ENCODE measurements at places on chromosomes 11 and 22.

DNA sequence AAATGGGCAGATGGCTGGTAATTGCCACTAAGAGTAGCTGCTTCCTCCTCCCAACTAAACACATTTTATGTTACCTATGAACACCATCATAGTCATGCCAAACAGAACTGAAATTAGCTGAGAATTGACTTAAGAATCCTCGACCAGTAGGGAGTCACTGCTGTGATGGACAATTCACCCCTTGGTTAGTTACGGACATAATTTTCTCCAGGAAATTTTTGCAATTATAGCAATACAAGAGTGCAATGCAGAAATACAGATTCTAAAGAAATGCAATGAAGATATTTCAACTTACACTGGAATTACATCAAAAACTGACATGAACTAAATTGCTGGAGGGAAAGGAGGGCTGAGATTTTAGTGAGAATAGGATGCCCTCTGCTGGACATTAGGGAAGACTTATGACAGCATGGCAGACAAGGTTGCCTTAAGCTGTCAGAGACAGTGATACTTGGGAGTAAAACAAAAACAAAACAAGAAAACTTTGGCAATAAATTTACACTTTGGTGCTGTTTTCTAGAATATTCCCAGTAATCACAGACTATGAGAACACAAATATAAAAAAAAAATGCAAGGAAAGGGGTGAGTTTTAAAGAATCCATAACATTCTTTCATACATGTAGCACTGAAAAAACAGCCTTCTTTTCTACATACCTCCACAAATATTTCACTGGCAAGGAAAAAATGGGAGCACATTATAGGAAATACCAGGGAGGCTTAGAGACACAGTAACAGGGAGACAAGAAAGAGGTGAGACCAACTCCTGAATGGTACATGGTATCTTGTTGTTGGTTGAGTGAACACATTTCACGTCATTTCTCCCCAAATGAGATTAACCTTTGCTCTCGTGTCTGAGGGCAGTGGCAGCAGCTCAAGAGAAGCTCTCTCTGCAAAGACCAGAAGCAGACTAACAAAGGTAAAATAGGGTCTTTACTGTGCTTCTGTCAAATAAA is 11.2 kb upstream of the PPP2R1B start:
- peak; percentile 87 for DNase-seq

GRCh38 chr11:86802601-86803051 is 2.3 kb downstream of the PRSS23 start:
- DNase-seq, result no peak

- no peak for DNase-seq
Observed at GRCh38 chr11:26983645-26984044, 10.3 kb upstream of the FIBIN start.

DNA sequence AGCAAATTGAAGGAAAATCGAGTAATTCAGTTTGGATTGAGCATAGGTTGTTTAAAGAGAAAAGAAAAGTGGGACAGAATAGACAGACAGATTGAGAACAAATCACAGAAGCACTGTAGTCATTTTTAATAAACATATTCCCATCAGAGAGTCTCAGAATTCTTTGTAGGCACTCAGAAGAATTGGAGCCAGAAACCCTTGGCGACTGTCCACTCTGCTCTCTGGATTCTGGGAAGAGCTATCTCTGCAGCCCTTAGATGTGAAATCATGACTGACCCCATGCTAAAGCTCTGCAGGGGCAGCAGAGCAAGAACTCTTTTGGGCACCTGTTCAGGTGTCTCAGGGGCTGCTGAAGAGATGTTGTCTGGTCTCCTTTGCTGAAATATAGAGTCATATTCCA is 223.7 kb upstream of the KIRREL3 start:
- no peak for DNase-seq

DNA sequence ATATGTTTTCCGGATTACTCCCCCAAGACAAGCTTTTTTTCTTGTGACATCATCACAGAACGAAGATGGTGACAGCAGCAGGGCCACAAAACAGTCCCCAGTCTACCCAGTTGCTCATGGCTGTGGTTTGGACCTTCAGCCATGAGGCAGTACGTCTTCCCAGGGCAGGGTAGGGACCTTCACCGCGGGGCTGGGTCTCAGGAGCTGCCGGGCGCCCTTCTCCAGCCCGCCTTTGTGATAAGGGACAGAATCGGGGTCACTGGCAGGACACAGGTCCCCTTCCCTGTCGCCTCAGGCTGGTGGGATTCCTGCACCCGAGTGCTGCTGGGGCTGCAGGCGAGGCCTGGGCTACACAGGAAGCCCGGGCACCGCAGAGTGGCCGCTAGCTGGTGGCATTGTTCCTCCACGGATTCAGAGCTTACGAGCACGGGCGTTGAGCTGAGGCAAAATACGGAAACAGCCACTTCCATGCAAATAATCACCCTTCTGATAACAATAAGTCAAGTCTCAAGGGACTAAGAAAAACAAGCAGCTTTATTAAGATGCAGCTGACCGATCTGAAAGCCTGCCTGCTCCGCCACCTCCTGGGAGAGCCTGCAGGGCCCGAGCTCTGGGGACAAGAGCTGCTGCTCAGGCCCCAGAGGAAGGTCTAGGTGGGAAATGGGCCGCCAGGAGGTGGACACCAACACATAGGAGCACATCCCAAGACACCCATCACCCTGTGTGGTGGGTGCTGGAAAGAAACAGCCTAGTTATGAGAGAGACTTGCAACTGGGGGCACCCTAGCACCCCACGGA is 12.3 kb downstream of the TBX1 start:
- DNase-seq, result no peak

GRCh38 chr11:128757235-128757711 is 63.4 kb downstream of the FLI1 start:
- DNase-seq, result peak; percentile 24

- no peak for DNase-seq
Observed at GRCh38 chr11:74418509-74418895, 20.3 kb upstream of the PGM2L1 start.

- no peak for DNase-seq
Observed at GRCh38 chr11:130581646-130582045, 133.2 kb downstream of the ADAMTS15 start.

DNA sequence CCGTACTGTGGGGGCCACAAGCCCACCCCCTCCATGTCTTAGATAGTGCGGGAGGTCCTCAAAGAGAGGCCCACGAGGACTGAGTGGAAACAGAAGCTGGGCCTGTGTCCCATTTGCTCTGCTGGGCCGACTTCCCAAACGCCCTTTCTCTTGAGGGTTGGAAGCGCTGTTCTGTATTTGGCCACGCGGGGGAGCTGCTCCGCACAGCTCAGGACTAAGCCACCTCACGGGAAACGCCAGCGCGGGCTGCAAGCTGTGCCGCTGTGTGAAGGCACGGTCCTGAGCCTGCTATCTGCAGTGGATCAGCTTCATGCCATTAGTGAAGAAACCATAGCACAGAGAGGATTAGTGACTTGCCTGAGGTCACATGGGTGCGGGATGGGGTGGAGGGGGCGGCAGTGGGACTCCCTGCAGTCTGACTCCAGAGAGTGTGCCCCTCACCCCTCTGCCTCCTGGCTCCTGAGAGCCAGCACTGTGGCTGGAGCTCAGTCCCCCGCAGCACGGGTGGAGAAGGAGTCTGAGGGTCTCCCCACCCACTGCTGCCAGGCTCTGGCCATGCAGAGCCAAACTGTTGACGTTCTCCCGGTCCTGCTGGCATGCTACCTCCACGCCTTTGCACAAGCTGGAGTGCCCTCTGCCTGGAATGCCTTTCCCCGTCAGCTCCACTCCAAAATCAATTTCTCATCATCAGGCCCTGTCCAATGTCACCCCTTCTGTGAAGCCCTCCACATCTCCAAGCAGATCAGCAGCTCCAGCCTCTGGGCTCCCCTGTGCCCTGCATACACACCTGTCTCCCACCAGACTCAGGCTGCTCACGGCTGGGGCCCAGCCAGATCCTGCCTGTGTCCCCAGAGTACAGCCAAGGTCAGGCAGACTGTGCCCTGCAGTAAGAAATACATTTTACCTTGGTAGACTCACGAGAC is 51.5 kb upstream of the LRRC32 start:
- DNase-seq, result peak; percentile 72

- no peak for DNase-seq
Observed at GRCh38 chr22:42439821-42440674, 7.8 kb upstream of the NFAM1 start.

DNA sequence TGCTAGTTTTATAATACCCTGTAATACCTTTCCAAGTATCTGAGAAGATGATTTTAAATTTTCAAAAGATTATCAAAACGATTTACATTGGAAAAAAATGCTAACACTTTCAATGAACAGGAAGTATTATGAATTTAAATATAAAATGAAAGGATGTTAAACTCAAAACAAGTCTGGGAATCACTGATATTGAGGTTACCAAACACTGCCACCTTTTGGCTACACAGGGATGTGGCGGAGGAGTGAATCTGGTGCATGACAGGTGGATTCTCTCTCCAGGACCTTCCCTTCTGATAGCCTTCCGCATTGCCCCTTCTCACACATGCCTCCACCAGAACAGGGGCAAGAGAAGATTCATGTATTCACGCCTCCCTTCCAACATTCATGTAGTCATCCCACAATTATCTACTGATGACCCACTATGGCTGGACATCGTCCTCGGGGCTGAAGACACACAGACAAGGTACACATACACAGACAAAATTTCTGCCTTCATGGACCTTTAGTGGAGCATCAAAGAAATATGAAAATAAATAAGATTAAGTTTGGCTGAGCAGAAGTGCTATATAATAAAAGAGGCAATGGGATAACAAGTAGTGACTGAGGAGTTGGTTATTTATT is 34.7 kb downstream of the ATG16L2 start:
- DNase-seq, result no peak

GRCh38 chr11:12243911-12244550 is 133.3 kb upstream of the PARVA start:
- DNase-seq, result no peak

- DNase-seq, result peak; percentile 76
Observed at GRCh38 chr11:93089474-93090102, 108.2 kb downstream of the SLC36A4 start.

DNA sequence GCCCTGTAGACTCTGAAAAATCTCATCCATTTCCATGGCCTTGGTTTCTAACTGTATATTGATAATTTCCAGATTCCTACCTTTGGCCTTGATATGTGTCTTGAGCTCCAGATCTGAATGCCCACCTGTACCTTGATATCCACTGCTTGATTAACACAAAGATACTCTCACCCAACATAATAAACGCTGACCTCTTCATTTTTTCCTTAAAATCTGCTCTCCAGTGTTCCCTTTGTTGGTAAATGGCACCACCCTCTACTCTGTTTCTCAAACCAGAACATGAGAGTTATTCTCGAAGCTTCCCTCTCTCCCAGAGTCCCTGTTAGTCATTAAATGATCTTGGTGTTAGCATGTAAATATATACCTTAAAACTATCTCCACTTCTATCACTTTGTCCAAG is 13.4 kb downstream of the TUG1 start:
- DNase-seq, result no peak

DNA sequence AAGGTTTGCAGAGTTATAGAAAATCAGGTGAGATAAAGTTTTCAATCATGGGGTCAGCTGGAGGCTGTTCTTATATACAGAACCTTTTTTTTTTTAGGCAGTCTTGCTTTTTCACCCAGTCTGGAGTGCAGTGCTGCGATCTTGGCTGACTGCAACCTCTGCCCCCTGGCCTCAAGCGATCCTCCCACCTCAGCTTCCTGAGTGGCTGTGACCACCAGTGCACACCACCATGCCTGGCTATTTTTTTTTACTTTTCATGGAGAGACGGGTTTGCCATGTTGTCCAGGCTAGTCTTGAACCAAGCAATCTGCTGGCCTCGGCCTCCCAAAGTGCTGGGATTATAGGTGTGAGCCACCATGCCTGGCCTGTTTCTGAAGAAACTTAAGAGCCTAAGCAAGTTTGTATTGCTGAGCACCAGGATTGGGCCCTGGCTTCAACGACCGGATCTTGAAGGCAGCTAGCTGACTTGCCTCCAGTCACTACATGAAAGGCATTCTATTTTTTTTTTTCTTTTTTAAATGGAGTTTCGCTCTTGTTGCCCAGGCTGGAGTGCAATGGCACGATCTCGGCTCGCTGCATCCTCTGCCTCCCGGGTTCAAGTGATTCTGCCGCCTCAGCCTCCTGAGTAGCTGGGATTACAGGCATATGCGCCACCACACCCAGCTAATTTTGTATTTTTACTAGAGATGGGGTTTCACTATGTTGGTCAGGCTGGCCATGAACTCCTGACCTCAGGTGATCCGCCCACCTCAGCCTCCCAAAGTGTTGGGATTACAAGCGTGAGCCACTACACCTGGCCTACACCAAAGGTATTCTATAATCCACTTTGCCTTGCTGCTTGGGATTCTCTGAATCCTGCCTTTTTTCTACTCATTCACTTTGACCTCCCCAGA is 7.6 kb downstream of the XBP1 start:
- DNase-seq, result no peak

- peak; percentile 68 for DNase-seq
Observed at GRCh38 chr11:126082251-126083109, 19.8 kb upstream of the CDON start.

- DNase-seq, result no peak
Observed at GRCh38 chr22:42813501-42813900, 43.6 kb downstream of the ARFGAP3 start.

DNA sequence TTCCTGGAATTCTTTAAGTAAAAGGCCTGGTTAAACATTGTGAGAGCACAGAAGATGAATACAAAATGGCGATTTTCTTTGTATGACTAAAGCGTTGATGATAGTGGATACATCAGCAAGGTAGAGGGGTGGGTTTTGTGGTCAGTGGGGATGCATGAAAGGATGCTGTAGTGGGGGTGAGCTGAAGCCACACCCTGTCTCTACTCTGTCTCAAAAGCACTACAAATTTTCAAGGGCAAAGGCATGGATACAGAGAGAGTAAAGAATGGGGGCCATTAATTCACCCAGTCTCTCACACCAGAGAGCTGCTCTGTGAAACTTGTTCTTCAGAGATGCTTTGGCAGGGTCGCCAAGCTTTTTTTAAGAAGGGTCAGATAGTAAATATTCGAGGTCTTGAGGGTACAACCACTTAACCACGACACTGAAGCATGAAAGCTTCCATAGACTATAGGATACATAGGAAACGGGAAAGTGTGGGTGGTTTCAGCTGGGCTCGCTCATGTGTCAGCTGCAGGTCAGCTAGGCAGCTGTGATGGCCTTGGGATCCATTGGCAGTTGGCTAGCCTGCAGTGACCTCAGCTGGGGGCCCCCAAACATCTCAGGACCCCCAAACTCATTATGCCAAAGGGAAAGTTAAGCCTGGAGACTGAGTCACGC is 8.3 kb downstream of the TMEM138 start:
- no peak for DNase-seq

- peak; percentile 80 for DNase-seq
Observed at GRCh38 chr11:134414766-134415765, 3.0 kb upstream of the B3GAT1 start.

DNA sequence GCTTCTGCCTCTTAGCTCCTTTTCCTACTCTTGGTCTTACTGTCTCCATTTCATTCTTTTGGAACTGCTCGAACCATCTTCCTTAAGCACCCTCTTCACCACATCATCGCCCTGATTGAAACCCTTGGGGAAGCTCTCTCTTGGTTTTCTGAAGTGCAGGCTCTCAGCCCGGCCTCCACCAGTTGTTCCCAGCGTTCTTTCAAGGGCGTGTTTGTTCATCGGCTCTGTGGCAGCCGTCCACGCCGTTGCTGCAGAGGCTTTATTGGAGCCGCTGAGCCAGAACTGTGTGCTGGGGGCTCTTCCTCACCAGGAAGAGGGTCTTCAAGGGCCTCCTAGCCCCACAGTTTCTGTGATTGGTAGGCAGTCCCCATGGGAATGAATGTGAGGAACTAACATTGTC is 214.1 kb downstream of the TBC1D22A start:
- no peak for DNase-seq

GRCh38 chr11:92057849-92058442 is 166.7 kb upstream of the FAT3 start:
- no peak for DNase-seq

GRCh38 chr11:109514313-109515018 is 92.5 kb downstream of the C11orf87 start:
- DNase-seq, result no peak

- no peak for DNase-seq
Observed at GRCh38 chr22:44802071-44802700, 49.8 kb downstream of the ARHGAP8 start.

All from globus pallidus (tissue), 1 donor.